ENCODE measurements at places on chromosomes 2 and 18.

DNA sequence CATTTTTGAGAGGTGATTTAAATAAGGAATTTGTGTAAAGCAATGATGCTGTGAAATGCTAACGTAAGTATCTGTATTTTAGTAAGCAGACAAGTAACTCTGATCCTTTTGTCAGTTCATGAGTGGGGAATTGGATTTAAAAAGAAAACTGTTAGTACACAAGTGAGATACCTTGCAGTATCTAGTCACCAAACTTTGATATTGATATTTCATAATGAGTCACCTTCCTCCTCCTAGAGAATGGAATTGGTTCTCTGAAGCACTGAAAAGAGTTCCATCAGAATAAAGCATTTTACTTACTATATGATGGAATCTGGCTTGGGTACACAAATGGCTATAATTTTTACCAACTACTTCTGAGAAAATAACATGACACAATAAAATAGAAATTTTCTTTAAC lies 232.2 kb downstream of the ZNF804A start:
- DNase-seq = no peak

GRCh38 chr18:27599202-27599829 lies 414.2 kb upstream of the CHST9 start:
- no peak for DNase-seq

GRCh38 chr2:170548304-170548703 lies 166.8 kb upstream of the SP5 start:
- no peak for DNase-seq

DNA sequence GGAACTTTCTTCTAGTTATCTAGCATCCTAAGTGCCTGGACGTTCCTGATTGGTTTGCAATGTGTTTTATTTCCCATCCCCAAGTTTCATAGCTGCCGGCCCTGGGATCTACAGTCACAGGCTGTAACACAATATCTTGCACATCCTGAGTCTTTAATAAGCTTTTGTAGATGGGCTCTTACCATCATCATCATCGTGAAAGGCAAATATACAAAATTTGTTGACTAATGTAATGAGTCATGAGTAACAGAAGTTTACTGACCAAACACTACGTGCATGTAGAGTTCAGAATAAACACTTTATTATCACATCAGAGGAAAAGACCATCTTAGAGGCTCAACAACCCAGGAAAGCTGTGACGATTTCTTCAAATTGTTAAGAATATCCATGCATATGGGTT lies 8.1 kb upstream of the TYMS start:
- no peak for DNase-seq

DNA sequence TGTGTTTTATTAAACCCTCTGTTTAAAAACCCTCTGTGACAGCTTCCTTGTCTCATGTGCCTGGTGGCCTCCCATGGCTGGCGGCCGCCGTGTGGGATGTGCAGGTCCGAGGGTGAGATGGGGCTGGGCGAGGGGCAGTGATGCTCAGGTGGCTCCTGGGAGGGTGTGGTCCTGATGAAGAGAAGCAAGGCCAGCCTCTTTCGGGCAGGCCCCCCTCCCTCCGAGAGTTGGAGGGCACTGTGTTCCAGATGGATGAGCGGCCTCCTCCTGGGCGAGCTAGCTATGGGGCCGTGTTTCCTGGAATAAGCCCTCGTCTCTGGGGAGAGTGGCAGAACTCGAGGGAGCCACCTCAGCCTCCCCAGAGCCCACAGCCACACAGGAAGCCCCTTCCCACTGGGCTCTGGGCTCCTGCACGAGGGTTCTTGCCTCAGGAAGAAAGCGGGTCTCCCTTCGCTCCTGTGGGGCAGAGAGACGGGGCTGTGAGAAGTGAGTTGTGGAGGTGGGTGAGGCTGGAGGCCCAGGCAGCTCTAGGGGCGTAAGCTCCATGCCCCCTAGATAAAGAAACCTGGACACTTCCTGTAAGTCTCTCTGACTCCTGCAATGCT lies 72.1 kb downstream of the ASB1 start:
- DNase-seq = no peak

- no peak for DNase-seq
Measured at GRCh38 chr2:17736989-17737388, 16.6 kb downstream of the SMC6 start.

DNA sequence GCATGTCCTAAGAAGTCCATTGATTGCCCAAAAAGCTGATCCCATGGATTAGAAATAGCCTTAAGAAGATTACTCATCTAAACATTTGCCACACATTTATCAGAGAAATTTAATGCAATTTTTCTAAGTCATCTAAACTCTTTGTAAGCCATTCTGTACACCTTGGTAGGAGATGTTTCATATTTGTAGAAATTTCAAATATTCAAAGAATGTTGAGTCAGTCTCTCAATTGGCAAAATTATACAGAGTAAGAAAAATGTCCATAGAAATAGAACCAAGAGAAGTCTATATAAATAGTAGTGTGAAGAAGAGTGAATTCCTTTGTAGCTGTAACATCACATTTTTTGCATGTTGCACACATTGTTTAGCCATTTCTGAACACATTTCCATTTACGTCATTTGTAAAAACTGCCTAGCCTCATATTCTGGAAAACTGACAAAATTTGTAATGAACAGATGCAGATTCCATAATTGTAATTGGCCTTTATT lies 128.6 kb downstream of the MSTN start:
- DNase-seq = no peak

- no peak for DNase-seq
Measured at GRCh38 chr18:58402951-58403702, 225.8 kb downstream of the ALPK2 start.

DNA sequence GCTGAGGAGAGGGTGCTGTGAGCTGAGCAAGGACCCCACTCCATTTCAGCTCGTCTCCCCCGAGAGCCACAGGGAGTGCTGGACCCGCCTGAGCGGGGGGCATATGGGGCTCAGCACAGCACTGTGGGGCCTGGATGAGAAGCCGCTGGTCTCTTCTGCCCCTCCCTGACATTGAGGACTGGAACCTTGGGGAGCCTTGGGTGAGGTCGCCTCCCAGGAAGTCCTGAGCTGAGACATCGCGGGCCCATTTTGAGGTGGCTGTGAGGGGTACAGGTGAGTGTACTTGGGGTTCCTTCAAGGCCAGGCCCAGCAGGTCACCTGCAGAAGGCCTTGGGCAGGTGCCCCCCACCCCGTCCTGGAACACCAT lies 3.1 kb upstream of the AQP12A start:
- no peak for DNase-seq

DNA sequence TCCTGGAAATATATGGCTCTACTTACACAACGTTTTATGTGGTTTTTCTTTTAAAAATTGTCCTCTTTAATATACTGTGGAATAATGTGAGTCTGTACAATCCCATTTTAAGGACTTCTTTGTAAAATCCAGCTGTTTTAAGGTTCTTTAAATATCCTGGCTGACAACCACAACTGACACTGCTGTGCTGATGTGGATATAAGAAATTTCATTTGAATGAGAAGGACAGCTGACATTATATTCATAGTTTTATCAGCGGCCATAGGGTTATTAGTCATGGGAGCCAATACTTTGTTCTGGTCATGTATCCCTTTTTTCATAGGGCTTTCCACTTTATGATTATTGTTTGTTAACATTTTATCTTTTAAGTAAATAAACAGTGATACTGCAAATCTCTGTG lies 169.5 kb downstream of the CAMKMT start:
- DNase-seq = no peak

- DNase-seq = no peak
Measured at GRCh38 chr18:8351161-8351560, 258.1 kb upstream of the RAB12 start.

DNA sequence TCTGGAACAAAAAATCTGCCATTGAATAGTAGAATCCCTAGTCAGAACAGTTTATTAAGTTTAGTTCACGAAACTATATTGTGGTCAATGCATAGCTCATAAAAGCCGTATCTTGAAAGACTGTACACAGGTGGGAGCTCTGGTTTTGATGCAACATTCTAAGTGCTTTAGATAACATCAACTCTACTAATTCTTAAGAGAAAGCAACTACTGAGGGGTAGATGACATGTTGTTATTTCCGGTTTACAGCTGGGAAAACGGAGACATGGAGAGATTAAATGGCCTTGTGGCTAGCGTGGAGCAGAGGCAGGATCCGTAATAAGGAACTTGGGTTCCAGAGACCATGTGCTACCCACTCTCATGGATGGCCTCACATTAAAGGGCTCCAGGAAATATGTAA lies 4.2 kb upstream of the ITGA6 start:
- DNase-seq = no peak

GRCh38 chr2:46036929-46037328 lies 260.3 kb upstream of the EPAS1 start:
- no peak for DNase-seq

GRCh38 chr2:177675825-177676224 lies 283.3 kb downstream of the AGPS start:
- no peak for DNase-seq

GRCh38 chr2:112542984-112543661 lies 858 bp downstream of the POLR1B start:
- no peak for DNase-seq

- no peak for DNase-seq
Measured at GRCh38 chr2:188789951-188790350, 184.2 kb upstream of the COL3A1 start.

DNA sequence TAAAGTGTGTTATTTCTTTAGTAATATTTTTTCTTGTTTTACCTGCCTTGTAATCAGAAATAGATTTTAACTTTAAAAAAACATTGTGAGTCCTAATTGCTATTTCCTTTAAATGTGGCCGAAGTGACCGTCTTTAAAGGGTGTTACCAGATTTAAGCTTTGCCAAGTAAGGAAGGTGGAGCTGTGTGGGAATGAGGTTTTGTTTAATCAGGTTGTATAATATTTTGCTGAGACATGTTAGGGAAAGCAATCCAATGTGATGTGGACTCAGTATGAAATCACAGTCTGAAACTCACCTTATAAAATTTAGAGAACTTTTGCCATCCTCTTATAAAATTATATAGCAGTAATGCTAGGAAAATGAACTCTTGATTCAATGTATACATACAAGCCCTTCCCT lies 32.9 kb upstream of the ITPRID2 start:
- no peak for DNase-seq

GRCh38 chr18:57619876-57620275 lies 1.8 kb downstream of the NARS1 start:
- no peak for DNase-seq

DNA sequence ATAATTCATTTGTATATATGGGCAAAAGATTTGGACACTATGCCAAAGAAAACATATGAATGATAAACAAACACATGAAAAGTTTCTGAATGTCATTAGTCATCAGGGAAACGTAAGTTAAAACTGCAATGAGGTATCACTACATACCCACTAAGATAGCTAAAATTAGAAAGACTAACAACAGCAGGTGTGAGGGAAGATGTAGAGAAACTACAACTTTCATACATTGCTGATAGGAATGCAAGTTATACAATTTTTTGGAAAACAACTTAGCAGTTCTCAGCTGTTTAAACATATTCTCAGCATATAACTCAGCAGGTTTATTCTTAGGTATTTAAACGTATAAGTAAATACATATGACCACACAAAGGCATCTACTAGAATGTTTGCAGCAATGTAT lies 563.5 kb upstream of the KLHL29 start:
- no peak for DNase-seq

DNA sequence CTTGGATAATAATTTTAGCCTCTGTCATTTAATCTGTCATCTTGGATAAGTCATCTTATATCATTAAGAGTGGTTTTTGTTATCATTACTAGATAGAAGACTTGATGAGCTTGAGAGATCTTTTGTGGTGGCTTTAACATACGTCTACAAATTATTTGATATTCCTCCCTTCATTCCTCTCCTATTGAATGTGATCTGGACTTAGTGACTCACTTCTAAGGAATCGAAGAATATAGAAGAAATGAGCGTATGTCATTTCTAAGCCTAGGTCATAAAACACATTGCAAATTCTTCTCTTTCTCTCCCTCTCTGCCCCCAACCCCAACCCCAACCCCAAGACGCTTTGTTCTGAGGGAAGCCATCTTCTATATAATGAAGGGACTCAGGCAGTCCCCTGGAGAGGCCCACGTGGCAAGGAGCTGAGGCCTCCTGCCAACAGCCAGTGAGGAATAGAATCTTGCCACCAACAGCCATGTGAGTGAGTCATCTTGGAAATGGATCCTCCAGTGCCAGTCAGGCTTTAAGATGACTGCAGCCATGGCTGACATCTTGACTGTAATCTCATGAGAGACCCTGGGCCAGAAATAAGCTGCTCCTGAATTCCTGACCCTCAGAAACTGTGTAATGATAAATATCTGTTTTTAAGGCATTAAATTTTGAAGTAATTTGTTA lies 221.6 kb upstream of the SP5 start:
- DNase-seq = no peak

- no peak for DNase-seq
Measured at GRCh38 chr2:110751642-110752041, 19.3 kb downstream of the ACOXL start.

DNA sequence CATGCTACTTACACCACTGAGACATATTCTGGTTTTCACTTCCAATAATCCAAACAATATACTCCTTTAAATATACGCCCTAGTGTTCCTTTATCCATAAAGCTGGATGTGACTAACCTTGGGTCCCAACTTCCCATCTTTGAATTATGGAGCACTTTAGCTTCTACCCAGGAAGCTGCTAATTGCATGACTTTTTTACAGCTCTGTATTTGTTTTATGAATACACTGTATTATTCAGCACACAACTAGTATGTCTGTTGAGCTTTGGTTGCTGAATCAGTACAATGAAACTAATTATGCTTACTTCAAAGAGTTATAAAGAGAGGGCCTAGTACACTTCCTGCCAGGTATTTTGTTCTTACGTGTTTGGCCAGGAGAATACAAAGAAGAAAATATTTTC lies 118.5 kb downstream of the BAZ2B start:
- DNase-seq = no peak

- DNase-seq = no peak
Measured at GRCh38 chr18:48018851-48019250, 88.4 kb upstream of the SMAD2 start.

DNA sequence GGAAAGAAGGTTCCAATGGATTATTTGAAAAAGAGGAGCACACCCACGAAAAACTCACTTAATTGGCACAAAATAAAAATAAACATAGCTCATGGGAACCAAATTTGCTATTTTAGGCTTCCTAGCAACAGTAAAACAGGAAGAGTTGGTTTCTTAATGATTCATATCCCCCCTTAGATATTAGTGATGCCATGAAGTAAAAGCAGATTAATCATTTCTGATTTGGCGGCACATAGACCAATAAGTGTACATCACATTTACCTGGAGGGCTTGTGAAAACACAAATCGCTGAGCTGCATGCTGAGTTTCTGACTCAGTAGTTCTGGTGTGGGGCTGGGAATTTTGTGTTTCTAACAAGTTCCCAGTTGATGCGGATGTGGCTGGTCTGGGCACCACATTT lies 260.4 kb downstream of the SLC4A3 start:
- no peak for DNase-seq

Data from activated CD4-positive, CD25-positive, alpha-beta regulatory T cell treated with anti-CD3 and anti-CD28 coated beads, Interleukin-2, amount 50 U/mL, for 72 hours (primary cell).